Type B pancreatic cell (in vitro differentiated cells): ENCODE measurements at places on chromosomes 11 and 22. TPM values are rescaled to one million over a fixed set of nuclear protein-coding genes. Genes with fewer than 3 reads are reported as not detected.
A peak's percentile ranks its signal among the peaks of the same experiment; 100 is the strongest.

- H3K27ac ChIP-seq = no peak overlapping the region
- H3K36me3 ChIP-seq = no peaks in the 10 kb centered on the region
- H3K4me1 ChIP-seq = peaks cover 6% of the 10 kb centered on the region
- peak; percentile 58 for DNase-seq
- no peaks in the 10 kb centered on the region for H3K27me3 ChIP-seq
These were observed 75.2 kb downstream of the MYO7A start for GRCh38 chr11:77202941-77203900.

DNA sequence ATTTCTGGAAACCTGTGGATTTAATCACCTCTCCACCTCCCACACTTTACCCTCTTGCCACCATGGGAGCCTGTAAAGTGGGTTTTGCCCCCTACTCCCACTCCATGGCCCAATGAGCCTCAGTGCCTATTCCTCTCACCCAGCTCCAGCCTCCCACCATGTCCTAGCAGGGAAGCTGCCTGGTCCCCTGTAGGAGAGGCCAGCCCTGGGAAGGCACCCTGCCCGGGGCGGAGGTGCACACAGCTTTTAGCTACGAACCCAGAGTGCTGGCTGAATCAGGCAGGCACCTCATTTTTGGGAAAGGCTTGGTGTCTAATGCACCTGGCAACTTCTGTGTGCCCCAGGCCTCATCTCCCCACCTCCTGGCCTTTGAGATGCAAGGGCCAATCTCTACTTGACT lies 35.8 kb upstream of the ALX4 start:
- no peak overlapping the region for H3K4me3 ChIP-seq
- H3K27me3 ChIP-seq = peaks cover 32% of the 10 kb centered on the region
- peaks cover 5% of the 10 kb centered on the region for H3K4me1 ChIP-seq

Gene SLC25A18
- 0.43 and 1.4 TPM in 2 replicates for total RNA-seq

Gene CHRDL2
- total RNA-seq = 1.4 TPM in 1 of 2 replicates, not detected in the other

Gene CCDC157
- total RNA-seq = 6.9 and 9.4 TPM in 2 replicates
